ENCODE measurements at places on chromosomes 4 and X.

DNA sequence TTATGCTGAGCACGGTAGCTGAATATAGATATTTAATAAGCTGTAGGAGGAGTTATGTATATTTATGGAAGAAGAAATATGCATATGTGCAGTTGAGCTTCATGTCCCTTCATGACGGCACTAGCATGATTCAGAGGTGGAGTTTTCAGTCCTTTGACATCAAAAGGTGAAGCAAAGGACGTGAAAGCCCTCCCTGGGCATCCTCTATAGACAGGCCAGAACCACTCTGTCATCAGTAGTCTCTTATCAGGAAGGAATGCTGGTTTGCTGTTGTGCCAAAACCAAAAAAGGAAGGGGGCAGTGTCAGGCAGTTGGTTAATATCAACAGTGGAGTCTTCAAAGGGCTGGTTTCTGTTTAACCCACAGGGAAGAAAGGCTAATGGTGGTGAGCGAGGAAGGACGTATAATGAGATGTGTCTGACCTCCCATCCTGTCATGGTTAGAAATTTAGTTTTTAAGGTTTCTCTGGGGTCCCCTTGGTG lies 23.5 kb upstream of the IL2 start:
- DNase-seq: no peak

DNA sequence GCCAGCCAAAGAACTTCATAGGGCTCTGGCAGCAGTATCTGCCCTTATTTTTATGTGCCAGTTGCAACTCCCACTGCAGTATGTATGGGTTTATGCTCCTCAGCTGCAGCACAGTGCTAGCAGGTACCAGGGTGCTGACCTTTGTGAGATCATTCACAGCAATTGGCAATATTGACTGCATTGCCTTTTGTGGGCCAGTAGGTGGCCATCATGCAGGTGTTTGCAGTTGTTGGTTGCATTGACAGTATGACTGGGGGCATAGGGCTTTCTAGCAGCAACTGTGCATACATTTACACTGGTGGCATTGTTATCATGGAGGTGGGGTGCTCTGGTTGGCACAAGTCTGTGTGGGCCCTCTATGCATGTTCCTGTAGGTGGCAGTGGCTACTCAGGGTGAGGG lies 42.5 kb downstream of the FAAH2 start:
- no peak for DNase-seq

DNA sequence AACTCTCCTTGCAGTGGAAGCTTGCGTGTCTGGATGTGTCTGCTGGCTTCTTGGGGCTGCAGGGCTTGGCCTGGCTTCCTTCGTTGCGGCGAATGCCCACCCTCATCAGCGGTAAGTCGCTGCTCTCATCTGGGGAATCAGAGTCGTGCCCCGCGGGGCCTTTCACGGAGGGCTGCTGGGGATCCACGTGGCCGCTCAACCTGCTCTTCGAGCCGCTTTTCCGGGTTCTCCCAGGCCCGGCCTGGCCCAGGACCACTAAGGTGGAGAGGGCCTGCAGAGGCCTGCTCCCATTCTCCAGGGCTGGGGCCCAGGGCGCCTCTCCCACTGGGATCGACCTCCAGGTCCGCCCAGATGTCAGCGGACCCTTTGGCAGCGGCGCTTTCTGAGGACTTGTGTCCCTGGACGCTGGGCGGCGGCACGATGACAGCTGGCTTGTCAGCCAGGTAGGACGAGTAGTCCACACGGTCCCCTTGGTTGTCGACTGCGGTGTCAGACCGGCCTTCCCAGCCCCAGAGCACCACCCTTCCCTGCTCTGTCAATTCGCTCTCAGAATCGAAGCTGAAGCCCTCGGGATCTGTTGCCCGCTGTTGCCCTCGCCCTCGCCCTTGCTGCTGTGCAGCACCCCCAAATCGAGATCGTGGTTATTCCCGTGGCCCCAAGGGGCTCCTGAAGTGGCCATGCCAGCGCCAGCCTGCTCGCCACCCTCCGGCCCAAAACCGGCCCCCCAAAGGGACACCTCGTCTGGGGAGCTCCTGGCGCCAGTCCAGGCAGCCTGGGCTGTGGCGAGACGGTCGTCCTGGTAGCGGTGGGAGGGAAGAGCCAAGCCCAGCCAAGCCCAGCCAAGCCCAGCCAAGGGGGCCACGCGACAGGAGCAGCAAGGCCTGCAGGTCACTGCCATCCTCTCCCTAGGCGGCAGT lies 37.8 kb upstream of the NHSL2 start:
- no peak for DNase-seq

DNA sequence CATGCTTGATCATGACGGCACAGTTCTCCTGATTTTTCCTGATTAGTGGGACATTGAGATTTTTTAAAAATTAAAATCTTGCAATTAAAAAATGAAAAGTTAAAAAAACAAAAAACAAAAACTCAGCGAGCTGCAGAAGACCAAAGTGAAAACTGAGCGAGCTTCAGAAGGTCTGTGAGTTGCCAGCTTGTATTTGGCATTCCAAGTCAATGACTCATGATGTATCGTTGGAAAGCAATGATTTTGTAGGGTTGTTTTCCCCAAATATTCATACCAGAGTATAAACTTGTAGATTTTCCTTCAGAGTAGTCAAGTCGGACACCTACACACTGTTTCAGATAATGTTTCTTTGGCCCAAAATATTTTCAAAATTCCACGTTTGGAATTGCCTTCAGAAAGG lies 76.9 kb downstream of the LRRC66 start:
- DNase-seq: no peak

GRCh38 chr4:142316025-142316424 lies 530.1 kb downstream of the INPP4B start:
- DNase-seq: no peak

- DNase-seq: no peak
Observed at GRCh38 chr4:136927172-136927571, 605.1 kb downstream of the PCDH18 start.

DNA sequence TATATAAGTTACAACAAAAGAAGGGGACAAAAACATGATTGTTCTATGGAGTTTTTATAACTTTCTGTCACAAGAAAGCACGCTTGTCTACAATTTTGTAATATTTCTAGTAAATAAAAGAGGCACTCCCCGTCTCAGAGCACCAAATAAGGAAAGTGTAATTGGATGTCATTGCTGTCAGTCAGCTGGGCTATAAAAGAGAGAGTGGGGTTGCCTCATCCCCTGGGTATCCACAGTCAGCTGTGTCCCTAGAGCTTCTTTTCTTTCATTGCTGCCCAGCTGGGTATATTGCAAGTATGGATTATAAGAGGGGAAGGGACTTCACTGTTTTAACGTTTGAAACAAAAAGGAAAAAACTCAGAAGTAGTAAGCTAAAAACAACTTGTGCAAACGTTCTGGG lies 61.3 kb downstream of the NPNT start:
- DNase-seq: no peak

GRCh38 chr4:87092389-87093141 lies 127.9 kb downstream of the KLHL8 start:
- no peak for DNase-seq

GRCh38 chr4:171186700-171187099 lies 626.5 kb upstream of the GALNTL6 start:
- DNase-seq: no peak

DNA sequence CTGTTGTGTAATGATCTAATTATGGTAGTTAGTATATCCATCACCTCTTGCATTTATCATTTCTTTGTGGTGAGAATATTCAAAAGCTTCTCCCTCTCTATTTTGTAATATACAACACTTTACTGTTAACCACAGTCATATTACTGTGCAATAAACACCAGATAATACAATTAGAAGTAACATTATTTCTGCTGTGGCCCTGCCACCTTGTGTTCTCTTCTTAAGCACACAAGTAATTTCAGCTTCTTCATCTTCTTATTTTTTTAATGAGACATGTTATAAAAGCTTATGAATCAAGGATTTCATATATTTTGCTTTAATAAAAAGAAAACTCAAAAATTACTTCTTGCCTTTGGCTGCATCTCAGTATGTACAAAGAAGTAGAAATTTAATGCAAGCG lies 675.2 kb upstream of the INTU start:
- no peak for DNase-seq

- peak; percentile 50 for DNase-seq
Observed at GRCh38 chrX:45824471-45824870, 623.8 kb upstream of the DIPK2B start.

- DNase-seq: no peak
Observed at GRCh38 chr4:8725071-8725841, 132.7 kb downstream of the CPZ start.

- no peak for DNase-seq
Observed at GRCh38 chr4:101232074-101232776, 115.1 kb downstream of the PPP3CA start.

GRCh38 chr4:120509222-120509621 lies 413.3 kb downstream of the PRDM5 start:
- no peak for DNase-seq

DNA sequence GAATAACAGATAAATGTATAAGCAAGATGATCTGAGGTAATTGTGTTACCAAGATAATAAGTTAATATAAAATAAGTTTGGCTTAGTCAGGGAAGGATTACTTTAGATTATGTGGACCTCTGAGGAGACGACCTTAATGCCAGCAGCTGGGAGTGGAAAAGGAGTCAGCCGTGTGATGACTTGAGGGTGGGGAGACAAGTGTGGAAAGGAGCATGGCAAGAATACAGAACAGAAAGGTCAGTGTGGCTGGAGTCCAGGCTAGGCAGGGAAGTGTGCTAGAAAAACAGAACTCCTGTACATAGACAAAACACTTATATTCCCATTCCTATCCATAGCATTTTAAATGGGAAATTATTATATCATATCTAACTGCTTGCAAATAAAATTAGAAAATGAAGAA lies 138.8 kb downstream of the PDLIM5 start:
- DNase-seq: no peak

DNA sequence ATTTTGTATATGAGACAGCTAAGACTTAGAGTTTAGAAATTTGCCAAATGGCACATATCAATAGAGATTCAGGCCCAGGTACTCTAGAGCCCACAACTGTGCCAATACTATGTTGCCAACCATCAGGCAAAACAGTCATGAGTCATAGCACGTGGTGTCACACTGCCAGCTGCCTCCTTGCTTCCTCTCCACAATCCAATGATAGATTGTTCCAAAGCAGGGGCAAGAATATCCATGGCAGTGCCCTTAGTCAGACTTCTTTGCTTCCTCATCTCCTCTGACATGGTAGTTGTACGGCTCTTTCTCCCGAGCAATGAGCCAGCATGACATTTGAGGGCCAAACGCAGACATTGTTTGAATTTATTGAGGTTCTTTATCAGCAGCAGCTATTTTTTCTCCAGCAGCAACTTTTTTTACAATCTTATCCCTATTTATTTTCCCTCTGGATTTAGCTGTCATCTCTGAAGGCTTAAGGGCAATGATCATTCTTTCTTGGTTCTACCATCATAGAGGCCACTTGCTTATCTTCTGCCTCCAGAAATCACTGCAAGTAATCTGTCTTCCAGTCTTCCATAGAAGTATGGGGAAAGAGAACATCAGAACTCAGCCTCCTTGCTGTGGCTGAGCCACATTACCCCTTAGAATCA lies 169.7 kb downstream of the COL4A6 start:
- no peak for DNase-seq

- no peak for DNase-seq
Observed at GRCh38 chrX:106300239-106300638, 132.1 kb downstream of the PWWP3B start.

DNA sequence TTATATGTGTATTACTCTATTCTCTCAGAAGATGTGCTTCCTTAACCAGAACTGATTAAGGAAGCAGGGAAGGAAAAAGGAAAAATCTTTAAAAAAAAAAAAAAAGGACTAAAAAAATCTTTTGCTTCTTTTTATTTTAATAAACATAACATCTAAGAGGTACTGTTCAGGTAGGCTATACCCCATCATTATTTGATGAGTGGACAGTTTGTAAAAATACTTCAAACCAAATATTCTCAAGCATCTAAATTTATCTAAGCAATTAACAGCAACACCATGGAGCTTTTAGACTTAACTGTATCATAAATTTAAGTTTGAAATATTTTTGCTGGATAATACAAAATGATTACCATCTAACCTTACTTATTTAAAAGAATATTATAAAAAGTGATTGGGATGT lies 168.9 kb downstream of the MAB21L2 start:
- DNase-seq: no peak

DNA sequence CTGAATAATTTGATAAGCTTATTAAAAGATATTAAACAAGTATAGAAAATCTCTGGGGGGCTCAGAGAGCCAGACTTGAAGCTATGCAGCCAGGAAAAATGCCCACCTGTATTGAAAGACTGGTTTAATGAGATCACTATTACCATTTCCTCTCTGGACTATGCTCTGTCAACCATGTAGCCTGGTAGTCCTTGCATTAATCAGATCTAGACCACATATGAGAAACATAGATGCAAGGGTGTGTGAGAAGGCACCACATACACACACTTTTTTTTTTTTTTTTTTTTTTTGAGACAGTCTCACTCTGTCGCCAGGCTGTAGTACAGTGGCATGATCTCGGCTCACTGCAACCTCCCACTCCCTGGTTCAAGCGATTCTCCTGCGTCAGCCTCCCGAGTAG lies 75.9 kb upstream of the ATP8A1 start:
- DNase-seq: no peak

DNA sequence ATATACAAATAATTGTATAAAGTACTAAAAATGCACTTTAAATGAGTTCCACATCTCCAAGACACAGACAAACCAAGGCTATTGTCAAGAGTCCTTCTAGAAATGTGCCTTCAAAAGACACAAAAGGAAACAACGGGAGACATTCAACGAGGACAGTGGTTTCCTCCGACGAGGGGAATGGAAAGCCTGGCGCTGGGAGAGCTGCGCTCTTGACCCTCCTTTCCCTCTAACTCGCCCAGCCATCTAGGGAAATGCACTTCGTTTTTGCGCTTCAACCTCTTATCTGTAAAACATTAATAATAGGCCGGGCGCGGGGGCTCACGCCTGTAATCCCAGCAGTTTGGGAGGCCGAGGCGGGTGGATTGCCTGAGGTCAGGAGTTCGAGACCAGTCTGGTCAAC lies 37.0 kb downstream of the ZFP42 start:
- no peak for DNase-seq

GRCh38 chr4:139786494-139787354 lies 121.1 kb downstream of the MGST2 start:
- DNase-seq: no peak

DNA sequence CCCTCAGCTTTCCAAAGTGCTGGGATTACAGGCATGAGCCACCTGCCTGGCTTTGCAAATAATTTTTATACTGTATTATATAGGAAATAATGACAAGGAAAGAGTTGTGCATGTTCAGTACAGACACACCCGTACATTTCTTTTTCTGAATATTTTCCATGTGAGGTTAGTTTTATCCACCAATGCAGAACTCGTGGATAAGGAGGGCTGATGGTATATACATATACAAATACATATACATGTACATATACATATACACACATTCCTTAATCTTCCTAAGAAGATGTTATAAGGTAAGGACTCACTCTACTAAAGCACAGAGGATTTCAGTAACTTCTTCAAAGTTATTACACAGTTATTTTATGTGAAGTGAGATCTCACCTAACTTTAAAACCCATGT lies 925.8 kb downstream of the C4orf33 start:
- DNase-seq: no peak

DNA sequence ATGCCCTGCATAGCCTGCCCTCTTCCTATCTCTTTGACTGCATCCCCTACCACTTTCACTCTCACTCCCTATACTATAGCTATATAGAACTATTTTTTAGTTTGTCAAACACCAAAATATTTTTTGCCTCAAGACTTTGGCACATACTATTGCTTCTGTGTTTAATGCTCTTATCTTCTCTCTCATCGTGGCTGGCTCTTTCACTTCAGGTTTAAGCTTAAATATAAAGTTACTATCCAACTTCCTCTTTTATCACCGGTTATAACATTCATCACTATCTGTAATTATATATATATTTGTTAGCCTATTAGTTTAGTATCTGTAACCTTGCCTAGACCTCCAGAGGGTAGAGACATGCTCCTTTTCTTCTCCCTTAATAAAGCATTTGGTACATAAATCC lies 11.5 kb upstream of the HMGB2 start:
- no peak for DNase-seq

All from stimulated activated CD8-positive, alpha-beta memory T cell treated with anti-CD3 and anti-CD28 coated beads, Interleukin-4, amount 100 ng/mL, for 24 hours (primary cell).